ENCODE measurements at places on chromosomes 2 and 18.

DNA sequence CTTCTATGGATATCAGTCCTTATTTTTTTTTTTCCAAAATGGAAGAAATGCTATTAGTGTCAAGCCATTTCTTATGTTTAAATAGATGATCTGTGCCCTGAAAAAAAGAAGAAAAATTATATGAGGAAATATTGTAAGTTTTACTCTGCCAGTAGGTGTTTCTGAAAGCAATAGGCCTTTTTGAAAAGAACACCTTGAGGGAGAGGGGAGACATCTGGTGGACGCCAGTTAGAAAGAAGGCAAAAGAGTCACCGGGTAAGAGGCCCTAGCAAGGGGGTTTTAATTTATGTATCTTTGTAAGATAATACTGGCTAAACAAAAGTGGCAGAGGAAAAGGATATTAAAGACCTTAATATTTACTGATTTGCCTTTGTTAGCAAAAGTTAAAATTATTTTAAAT lies 56.1 kb downstream of the DYNAP start:
- ATAC-seq: no peak

GRCh38 chr2:215418064-215418963 lies 17.6 kb downstream of the FN1 start:
- no peak for ATAC-seq

- no peak for ATAC-seq
Measured at GRCh38 chr2:25374411-25374810, 32.7 kb upstream of the DNMT3A start.

DNA sequence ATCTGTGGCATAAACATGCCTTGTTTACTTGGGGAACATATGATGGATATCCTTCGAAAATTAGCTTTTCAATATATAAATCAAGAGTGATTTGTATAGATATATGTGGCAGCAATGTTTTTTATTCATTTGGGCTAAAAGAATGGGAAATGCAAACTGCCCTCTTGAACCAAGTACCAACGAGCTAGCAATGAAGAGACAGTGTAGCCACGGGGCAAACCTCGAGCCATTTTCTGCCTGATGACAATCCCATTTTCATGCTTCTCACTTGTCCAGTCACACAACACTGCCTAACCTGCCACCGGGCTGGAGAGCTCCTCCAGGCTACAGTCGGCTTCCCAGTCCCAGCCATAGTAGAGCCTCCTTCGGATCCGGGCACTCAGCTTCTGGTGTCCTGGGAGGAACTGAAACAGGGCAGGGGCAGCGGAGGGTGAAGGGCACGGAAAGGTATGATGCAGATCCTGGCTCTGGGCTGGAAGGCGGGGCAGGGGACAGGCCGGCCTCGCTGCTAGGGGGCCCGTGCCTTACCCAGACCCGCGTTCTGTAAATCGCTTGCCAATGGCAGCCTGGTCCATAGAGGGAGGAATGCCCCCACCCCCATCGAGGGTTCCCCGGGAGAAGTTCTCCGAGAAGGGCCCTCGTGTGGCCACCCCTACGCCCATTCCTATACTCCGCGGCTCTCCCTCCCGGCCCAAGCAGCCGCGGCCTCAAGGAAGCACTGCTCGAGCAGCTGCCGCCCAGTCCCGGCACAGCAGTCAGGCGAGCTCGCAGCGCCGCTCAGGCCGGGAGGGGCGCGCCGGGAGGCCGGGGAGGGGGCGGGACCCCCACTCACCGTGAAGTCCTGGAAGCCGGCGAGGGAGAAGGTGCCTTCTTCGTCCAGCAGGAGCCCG lies 552 bp downstream of the CNPPD1 start:
- peak; percentile 29 for ATAC-seq

GRCh38 chr2:233000886-233001750 lies 11.9 kb downstream of the NGEF start:
- no peak for ATAC-seq

Measured in gastroesophageal sphincter (tissue), 4 donors.